ENCODE measurements at places on chromosomes 13 and 19.

DNA sequence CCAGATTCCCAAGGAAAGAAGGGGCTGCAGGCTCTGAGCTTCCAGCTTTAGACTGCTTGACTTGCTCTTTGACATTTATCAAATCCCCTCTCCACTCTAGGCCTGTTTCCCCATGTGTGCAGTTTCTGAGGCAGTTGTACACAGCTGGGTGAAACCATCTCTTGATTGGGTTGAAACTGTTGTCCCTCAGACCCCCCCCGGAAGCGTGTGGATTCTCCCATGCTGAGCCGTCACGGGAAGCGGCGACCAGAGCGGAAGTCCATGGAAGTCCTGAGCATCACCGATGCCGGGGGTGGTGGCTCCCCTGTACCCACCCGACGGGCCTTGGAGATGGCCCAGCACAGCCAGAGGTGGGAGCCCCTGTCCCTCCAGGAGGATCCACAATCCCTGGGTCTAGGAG, 19.7 kb downstream of the BRSK1 start:
- no peak for DNase-seq

DNA sequence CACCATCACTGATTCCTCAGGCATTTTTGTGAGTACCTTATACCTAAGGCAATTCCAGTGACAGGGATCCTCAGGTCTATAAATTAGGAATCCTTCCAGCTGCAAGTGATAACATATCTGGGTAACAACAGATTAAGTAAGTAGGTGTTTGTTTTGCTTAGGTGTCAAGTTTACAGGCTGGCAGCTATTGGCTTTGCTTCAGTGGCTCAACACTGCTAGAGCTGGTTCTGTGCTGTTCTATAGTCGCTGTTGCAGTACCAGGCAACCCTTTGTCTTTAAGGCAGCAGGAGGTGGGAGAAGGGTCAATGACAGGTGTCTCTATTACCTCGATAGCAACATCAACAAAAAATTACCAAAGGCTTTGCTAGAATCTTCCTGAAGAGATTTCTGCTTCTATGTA, 27.0 kb downstream of the SLC10A2 start:
- DNase-seq, result no peak

- DNase-seq, result no peak
Observed at GRCh38 chr13:35993686-35994085, 137.5 kb downstream of the DCLK1 start.

DNA sequence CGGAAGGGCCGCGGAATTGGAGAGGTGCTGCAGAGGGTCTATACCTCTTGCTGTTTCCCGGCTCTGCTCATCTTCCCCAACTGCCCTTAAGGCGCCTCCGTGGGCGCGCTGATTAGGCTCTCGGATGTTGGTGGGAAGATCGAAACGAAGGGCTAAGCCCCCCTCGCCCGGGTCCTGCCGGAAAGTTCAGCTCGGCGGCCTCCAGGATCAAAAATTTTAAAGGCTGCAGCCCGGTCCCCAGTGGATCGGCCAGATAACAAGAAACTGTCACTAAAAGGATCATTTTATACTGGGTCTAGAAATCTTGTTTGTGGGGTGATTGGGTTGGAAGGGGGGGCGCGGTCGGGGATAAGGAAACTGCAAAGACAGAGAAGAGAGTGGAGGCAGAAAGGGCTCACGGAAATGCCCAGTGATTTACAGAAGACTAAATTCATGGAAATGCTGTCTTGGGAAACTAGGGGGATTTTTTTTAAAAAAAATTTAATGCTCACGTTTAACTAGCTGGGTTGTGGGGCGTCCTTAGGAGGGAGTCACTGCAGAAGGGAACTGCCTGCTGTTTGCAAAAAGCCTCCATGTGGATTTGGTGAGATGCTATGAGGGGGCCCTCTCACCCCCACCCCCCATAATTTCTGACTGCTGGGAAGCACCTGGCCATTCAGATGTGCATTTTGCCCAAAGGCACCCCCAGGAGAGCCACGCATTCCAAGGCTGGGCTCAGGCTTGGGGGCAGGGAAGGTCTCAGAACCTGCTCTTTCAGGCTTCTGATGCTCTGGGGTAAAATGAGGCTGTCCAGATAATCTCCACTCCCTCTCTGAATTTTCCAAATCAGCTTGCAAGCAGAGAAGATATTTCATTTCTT, 7.7 kb downstream of the CDX2 start:
- DNase-seq, result no peak

DNA sequence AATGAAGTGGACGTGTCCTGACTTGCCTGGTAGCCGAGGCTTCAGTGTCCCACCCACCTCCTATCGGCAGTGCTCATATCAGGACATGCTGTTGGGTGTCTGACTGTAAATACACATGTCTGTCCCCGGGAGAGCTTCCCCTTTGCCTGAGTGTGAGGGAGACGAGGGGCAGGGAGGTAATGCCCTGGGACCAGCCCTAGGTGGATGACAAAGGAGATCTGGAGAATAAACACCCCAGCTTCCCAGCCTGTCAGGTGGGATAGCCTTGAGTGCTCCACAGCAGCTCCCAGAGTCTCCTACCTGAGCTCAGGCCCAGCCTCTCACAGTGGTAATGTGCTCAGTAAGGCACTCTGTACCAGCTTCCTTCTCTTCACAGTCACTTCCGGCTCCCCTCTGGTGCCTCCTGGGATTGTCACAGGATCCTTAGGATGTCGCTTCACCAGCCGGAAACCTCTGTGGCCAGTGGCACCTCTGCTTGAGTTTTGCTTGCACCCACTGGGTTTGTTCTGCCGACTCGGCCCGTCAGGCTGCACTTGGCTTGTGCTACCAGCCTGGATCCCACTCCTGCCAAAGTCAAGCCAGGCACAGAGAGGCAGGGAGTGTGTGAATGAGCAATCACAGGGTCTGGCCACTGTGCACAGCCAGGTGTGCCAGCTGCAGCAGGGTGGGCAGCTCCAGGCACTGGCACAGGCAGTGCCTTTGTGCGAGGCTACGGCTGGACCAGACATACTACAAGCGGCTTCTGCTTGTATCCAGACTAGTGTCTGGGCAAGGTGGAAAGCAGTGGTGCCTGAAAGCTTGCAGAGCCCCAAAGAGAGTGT, 54.4 kb upstream of the RGCC start:
- DNase-seq, result no peak

GRCh38 chr19:16118489-16119033, 6.9 kb downstream of the RAB8A start:
- peak; percentile 93 for DNase-seq

- DNase-seq, result no peak
Observed at GRCh38 chr19:16435999-16436650, 35.6 kb downstream of the EPS15L1 start.

DNA sequence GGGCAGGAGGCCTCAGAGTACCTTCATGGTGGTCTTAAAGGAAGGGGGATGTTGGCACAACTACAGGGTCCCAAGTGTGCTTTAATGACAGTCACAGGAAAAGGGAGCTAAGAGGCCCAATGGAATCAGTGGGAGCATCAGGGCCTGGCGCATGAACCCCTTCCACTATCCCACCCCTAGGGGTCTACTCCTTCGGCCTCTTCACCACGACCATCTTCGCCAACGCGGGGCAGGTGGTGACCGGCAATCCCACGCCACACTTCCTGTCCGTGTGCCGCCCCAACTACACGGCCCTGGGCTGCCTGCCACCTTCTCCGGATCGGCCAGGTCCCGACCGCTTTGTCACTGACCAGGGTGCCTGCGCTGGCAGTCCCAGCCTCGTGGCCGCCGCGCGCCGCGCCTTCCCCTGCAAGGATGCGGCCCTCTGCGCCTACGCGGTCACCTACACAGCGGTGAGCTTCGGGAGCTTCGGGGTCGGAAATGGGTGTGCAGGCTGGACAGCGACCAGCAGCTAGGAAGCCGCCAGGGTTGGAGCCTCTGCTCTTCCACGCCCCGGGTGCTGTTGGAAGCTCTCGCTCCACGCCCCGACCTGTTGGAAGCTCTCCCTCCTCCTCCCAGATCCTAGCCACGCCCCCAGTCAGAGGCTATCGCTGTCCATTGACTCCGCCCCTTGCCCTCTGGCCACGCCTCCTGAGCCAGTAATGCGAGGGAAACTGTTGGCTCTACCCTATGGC, 6.0 kb downstream of the PLPPR2 start:
- DNase-seq, result no peak

All from B cell (primary cell).